CD4-positive, alpha-beta memory T cell (primary cell): ENCODE measurements at places on chromosomes 5 and 9. TPM values are rescaled to one million over a fixed set of nuclear protein-coding genes. Genes with fewer than 3 reads are reported as not detected.

GRCh38 chr5:139765409-139766217 lies 30.0 kb upstream of the PSD2 start:
- peaks cover 19% of the 10 kb centered on the region for H3K27me3 ChIP-seq
- peaks cover 9% of the 10 kb centered on the region for H3K4me1 ChIP-seq
- H3K36me3 ChIP-seq, result no peaks in the 10 kb centered on the region
- H3K4me3 ChIP-seq, result peak overlapping the region; percentile 56

GRCh38 chr9:37966412-37967013 lies 62.6 kb upstream of the SLC25A51 start:
- no peaks in the 10 kb centered on the region for H3K36me3 ChIP-seq
- H3K4me1 ChIP-seq, result no peaks in the 10 kb centered on the region
- no peak overlapping the region for H3K4me3 ChIP-seq
- DNase-seq, result no peak
- no peak overlapping the region for H3K27ac ChIP-seq

DNA sequence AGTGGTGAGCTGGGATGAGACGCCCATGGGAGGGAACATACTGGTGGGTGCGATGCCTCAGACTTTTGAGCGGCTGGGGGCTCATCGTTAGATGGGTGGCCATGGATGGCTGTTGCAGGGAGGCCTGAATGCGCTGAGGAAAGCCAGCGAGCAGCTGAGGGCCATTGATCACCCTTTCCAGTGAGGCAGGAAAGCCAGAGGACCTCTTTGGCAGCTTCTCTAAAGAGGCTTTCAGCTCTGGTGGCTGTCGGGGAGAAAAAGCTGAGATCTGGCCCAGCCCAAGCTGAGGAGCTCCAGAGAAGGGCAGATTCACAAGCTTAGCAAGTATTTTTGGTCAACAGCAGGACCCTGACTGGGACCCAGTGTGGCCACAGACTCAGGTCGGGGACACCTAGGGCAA lies 13.3 kb upstream of the VAV2 start:
- H3K27ac ChIP-seq, result no peak overlapping the region
- H3K4me3 ChIP-seq, result no peak overlapping the region
- DNase-seq, result no peak

GRCh38 chr5:19031491-19031890 lies 956.5 kb downstream of the CDH18 start:
- no peak overlapping the region for H3K4me3 ChIP-seq
- no peak for DNase-seq
- no peaks in the 10 kb centered on the region for H3K27me3 ChIP-seq
- H3K36me3 ChIP-seq, result no peaks in the 10 kb centered on the region
- no peak overlapping the region for H3K27ac ChIP-seq
- H3K4me1 ChIP-seq, result no peaks in the 10 kb centered on the region

GRCh38 chr9:14671377-14671776 lies 21.9 kb downstream of the ZDHHC21 start:
- H3K27ac ChIP-seq, result no peak overlapping the region
- no peak for DNase-seq
- no peaks in the 10 kb centered on the region for H3K36me3 ChIP-seq
- H3K27me3 ChIP-seq, result no peaks in the 10 kb centered on the region
- H3K4me3 ChIP-seq, result no peak overlapping the region

DNA sequence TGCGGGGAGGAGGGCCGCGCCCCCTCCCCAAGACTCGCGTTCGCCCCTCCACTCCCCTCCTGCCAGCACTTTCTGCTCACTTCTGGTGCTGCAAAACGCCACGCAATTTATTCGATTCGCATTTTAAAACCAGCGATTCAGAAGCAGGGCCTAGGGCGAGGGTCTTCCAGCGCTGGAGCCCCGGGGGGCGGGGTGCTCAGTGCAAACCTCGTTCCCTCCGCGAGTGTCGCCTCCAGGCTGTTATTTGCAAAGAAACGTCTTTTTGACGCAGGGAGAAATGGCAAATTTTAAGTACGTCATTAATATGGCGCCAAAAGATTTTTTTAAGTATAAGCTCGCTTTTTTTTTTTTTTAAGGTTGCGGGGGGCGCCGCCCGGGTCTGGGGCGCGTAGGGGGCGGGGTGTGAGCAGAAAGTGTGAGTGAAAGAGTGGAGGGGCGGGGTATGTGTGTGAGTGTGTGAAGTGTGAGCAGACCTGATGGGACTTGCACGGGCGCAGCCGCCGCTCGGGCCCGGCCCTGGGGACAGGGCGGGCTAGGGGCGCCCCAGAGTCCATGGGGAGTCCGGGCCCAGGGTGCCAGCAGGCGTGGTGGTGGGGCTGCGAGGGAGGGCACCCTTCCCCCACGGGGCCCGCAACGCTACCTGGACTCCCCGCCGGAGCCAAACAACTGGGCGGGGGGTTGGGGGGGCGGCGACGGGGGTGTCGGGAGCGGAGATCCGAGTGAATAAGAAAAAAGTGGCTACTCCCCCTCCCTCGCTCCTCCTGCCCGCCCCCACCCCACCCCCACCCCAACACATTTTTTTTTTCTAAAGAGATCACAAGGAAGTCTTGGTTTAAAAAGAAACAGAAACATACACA lies at the start of gene JADE2:
TSS of gene JADE2 (plus strand) at position 845 of the 857 bp plus-strand sequence. CDS start 10,188 bp downstream, outside the sequence.
- H3K27me3 ChIP-seq, result no peaks in the 10 kb centered on the region
- peak within 1 kb of the TSS; percentile 96 for H3K4me3 ChIP-seq
- H3K36me3 ChIP-seq, result no peaks in the 10 kb centered on the region
- peak within 1 kb of the TSS; percentile 96 for H3K27ac ChIP-seq
- peak; percentile 90 for DNase-seq
- H3K4me1 ChIP-seq, result peaks cover 37% of the 10 kb centered on the region

- no peaks in the 10 kb centered on the region for H3K36me3 ChIP-seq
- no peak overlapping the region for H3K4me3 ChIP-seq
- H3K4me1 ChIP-seq, result peaks cover 46% of the 10 kb centered on the region
- no peaks in the 10 kb centered on the region for H3K27me3 ChIP-seq
Measured at GRCh38 chr9:32523910-32524309, 2.1 kb downstream of the RIGI start.

DNA sequence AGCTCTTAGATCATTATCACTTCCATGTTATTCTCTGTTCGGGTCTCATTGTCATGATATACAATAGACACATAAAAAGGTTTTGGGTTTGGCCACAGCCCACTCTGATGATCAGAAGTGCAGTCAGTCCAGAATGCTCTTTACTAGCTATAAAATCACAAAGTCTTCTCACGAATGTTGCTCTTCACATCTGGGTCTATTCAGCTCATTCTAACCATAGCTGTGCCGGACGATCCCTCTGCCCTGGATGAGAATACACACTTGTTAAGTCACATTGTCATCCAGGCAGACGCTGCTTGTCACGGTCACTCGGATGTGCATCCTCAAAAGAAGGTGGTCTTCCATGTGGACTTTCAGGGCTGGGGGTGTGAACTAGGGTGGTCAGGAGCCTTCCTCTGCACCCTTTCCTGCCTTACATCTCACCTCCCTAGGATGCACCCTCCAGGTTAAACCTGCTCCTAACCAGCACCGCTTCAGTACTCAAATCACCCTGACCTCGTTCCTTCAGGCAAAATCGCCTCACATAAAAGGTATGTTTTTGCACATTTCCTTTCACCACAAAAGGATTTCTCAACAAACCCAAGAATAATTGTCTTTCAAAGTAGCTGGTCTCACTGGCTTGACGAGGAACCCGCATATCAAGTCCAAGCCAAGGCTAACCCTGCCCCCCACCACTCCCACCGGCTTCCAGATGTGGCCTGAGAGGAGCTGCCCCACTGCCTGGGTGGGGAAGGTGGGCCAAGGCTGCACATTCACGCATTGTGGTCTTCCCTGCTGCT lies 21.9 kb downstream of the ANKH start:
- H3K27me3 ChIP-seq, result no peaks in the 10 kb centered on the region
- no peak overlapping the region for H3K4me3 ChIP-seq
- no peak overlapping the region for H3K27ac ChIP-seq
- no peak for DNase-seq

DNA sequence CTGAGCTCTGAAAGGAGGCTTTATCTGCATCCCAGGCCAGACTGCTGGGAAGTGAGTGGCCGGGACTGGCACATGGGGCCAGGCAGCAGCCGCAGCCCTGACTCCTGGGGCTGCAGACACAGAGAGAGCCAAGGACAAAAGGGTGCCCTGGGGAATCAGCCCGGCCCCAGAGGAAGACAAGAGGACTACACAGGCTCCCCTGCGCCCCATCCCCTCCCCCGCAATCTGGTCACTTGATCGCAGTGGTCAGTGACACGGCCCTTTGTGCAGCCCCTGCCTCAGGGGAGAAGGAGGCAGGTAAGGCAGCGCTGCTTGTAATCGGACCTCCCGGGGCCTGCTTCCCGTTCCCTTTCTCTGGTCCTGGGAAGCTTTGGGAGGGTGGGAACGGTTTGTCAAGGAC lies 55.5 kb upstream of the FUBP3 start:
- H3K4me1 ChIP-seq, result no peaks in the 10 kb centered on the region
- H3K36me3 ChIP-seq, result no peaks in the 10 kb centered on the region
- H3K27me3 ChIP-seq, result no peaks in the 10 kb centered on the region
- H3K4me3 ChIP-seq, result no peak overlapping the region
- no peak for DNase-seq

- no peak overlapping the region for H3K27ac ChIP-seq
- H3K36me3 ChIP-seq, result no peaks in the 10 kb centered on the region
- no peaks in the 10 kb centered on the region for H3K27me3 ChIP-seq
Measured at GRCh38 chr9:87567571-87567970, 69.9 kb downstream of the DAPK1 start.

GRCh38 chr5:142918959-142919635 lies 148.9 kb downstream of the ARHGAP26 start:
- no peaks in the 10 kb centered on the region for H3K36me3 ChIP-seq
- no peak overlapping the region for H3K4me3 ChIP-seq
- H3K27me3 ChIP-seq, result no peaks in the 10 kb centered on the region
- H3K4me1 ChIP-seq, result peaks cover 2% of the 10 kb centered on the region
- no peak overlapping the region for H3K27ac ChIP-seq

GRCh38 chr9:81601639-81602623 lies 87.4 kb downstream of the TLE1 start:
- H3K4me1 ChIP-seq, result no peaks in the 10 kb centered on the region
- no peaks in the 10 kb centered on the region for H3K27me3 ChIP-seq
- no peaks in the 10 kb centered on the region for H3K36me3 ChIP-seq
- DNase-seq, result no peak
- no peak overlapping the region for H3K4me3 ChIP-seq

GRCh38 chr5:2143646-2144353 lies 261.1 kb upstream of the IRX4 start:
- H3K36me3 ChIP-seq, result no peaks in the 10 kb centered on the region
- DNase-seq, result no peak
- H3K4me3 ChIP-seq, result no peak overlapping the region
- H3K27ac ChIP-seq, result no peak overlapping the region

DNA sequence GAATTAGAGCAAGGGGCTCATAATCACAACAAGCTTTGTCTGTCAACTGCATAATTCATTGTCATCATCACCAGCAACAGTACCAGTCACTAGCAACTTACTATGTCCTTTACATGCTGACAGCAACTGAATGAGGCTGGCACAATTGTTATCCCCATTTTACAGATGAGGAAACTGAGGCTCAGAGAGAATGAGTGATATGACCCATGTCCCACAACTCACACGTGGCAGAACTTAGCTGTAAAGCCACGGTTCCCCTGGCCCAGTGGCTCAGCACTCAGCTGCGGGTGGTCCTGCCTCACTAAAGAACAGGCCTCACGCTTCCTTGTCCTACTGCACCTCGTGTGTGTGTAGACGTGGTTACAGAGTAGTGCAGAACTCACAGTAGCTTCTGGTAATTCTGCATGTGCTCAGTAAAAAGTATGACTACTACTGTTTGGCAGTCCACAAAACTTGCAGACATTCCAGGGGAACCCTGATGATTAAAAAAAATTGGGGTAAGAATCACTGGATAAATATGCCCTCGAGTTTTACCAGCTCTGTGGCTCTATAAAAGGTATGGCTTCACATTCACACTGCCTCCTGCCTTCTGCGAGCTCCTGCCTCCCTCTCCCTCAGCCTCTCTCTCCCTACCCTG lies 30.2 kb downstream of the AFAP1L1 start:
- no peak for DNase-seq
- H3K27me3 ChIP-seq, result no peaks in the 10 kb centered on the region
- H3K27ac ChIP-seq, result no peak overlapping the region
- no peak overlapping the region for H3K4me3 ChIP-seq

Gene IFNK
- not detected for total RNA-seq

Gene TMEM215
- not detected for total RNA-seq

Gene C9orf57
- not detected for total RNA-seq
